ENCODE measurements at places on chromosomes 4 and X. TPM values are rescaled to one million over a fixed set of nuclear protein-coding genes. Genes with fewer than 3 reads are reported as not detected.

MBTPS2 gene
- total RNA-seq: 6.4 TPM

DNA sequence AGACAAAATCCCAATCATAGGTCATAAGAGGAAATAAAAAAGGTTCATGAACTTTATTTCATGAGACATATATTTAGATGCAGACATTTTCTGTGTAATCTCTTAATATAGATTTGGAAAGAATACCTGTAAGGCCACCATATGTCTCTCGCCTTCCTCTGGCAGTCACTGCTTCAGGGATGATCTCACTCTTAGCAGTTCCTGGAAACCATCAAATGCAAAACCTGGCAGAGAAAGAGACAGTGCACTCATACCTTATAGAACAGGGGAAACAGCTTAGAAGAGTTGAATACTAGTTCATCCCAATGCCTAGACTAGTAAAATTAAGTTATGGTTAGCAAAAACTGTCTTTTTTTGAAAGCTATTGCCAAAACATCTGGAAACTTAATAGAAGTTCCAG, 243.3 kb downstream of the GASK1B start:
- no peak overlapping the region for H3K27ac ChIP-seq
- no peak for DNase-seq
- H3K4me1 ChIP-seq: no peaks in the 10 kb centered on the region
- no peak overlapping the region for H3K4me3 ChIP-seq
- no peaks in the 10 kb centered on the region for H3K36me3 ChIP-seq

DNA sequence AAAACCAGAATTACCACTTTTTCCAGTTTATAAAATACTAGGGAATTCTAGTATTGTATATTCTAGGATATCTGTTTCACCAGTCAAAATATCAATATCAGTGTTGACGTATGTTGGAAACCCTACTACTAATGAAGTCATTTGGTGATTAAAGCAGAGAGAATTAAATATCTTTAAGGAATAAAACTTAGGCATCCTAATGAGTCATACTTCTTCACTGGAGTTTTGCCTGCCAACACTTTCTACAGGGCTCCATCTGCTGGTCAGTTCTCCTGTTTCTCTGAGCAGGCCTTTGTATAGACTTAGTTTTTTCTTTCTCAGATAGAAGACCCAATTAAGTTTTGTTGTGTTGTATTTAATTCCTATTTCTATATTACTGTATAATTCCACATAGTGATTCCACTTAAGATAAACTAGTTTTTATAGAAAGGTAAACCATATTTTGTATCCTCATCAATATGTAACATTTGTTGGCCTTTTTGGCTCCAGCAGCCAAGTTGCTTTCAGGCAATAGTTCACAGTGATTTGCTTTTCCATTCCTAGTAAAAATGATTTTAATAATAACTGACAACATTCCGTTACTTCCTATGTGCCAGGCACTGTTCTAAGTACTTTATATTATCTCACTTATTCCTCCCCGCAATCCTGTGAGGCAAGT, 3.5 kb downstream of the AP1AR start:
- no peak overlapping the region for H3K27ac ChIP-seq
- no peak for DNase-seq
- H3K27me3 ChIP-seq: no peaks in the 10 kb centered on the region
- no peaks in the 10 kb centered on the region for H3K36me3 ChIP-seq
- no peak overlapping the region for H3K4me3 ChIP-seq

MUC7 gene
- total RNA-seq: not detected

DNA sequence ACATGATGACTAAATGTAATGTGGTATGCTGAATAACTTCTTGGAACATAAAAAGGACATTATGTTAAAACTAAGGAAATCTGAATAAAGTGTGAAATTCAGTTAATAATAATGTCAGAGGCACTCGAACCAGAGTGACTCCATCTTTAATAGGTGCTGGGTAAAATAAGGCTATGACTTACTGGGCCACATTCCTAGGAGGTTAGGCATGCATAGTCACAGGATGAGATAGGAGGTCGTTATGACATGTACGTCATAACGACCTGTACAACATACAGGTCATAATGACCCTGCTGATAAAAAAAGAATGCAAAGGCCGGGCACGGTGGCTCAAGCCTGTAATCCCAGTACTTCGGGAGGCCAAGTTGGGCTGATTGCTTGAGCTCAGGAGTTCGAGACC, 28.9 kb upstream of the OPHN1 start:
- no peaks in the 10 kb centered on the region for H3K4me1 ChIP-seq
- no peak overlapping the region for H3K4me3 ChIP-seq
- no peaks in the 10 kb centered on the region for H3K36me3 ChIP-seq
- no peak overlapping the region for H3K27ac ChIP-seq
- no peaks in the 10 kb centered on the region for H3K27me3 ChIP-seq
- DNase-seq: no peak

- H3K4me3 ChIP-seq: peak overlapping the region; percentile 2
- H3K27me3 ChIP-seq: peaks cover 84% of the 10 kb centered on the region
- peaks cover 34% of the 10 kb centered on the region for H3K4me1 ChIP-seq
- no peak for DNase-seq
Measured at GRCh38 chr4:108170631-108171338, 2.1 kb upstream of the LEF1 start.

L1CAM gene
- 38.7 TPM for total RNA-seq

UTP14A gene
- total RNA-seq: 24.0 TPM
